ENCODE measurements at places on chromosomes 5 and 9.

GRCh38 chr5:143682246-143682905 is 129.6 kb upstream of the HMHB1 start:
- H3K27me3 ChIP-seq: peaks cover 1% of the 10 kb centered on the region
- H3K4me3 ChIP-seq: no peak overlapping the region
- no peak for DNase-seq
- H3K4me1 ChIP-seq: peaks cover 22% of the 10 kb centered on the region
- no peaks in the 10 kb centered on the region for H3K36me3 ChIP-seq

DNA sequence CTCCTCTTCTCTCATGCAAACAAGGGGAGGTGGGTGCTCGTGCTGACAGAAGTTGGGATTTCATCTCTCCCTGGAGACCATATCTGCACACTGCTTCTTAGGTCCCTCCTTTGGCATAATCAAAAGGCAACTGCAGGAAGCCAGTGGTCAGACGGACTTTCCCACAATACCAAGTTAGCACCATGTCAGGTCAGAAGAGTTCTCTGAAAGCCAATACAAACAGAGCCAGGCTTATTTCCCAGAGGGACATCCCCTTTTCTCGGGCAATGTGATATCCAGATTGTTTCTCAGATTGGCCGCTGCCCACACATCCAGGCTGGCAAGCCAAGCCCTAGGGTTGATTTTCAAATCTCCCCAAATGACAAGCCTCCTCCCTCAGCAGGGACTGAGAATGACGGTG is 241.1 kb downstream of the NFIB start:
- H3K4me3 ChIP-seq: no peak overlapping the region
- H3K36me3 ChIP-seq: no peaks in the 10 kb centered on the region
- no peak for DNase-seq
- no peaks in the 10 kb centered on the region for H3K27me3 ChIP-seq
- H3K27ac ChIP-seq: no peak overlapping the region
- no peaks in the 10 kb centered on the region for H3K4me1 ChIP-seq

DNA sequence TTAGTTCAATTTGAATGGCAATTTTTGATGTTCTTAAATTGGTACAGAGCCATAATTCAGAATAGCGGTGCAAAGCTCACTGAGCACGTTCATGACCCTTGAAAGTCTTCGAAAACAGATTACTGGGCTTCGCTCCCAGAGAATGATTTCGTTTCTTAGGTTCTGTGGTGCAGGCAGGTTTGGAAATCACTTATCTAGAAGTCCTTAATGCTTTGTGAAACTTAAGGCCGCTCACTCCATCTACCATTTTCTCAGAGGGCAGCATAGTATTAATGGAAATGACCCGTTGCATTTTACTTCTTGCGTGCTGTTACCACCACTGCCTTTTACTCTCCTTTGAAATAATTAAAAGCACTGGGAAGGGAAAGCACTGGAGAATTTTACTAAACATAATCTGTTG is 2.9 kb upstream of the MAT2B start:
- DNase-seq: no peak
- peak overlapping the region; percentile 99 for H3K27ac ChIP-seq
- peak overlapping the region; percentile 99 for H3K4me3 ChIP-seq
- no peaks in the 10 kb centered on the region for H3K27me3 ChIP-seq
- peaks cover 15% of the 10 kb centered on the region for H3K4me1 ChIP-seq
- H3K36me3 ChIP-seq: peaks cover 5% of the 10 kb centered on the region

GRCh38 chr9:69719983-69720382 is 39.8 kb downstream of the PTAR1 start:
- no peak overlapping the region for H3K4me3 ChIP-seq
- peaks cover 54% of the 10 kb centered on the region for H3K36me3 ChIP-seq
- no peaks in the 10 kb centered on the region for H3K27me3 ChIP-seq
- no peak for DNase-seq
- no peak overlapping the region for H3K27ac ChIP-seq
- no peaks in the 10 kb centered on the region for H3K4me1 ChIP-seq

- no peaks in the 10 kb centered on the region for H3K4me1 ChIP-seq
- no peaks in the 10 kb centered on the region for H3K36me3 ChIP-seq
- H3K27ac ChIP-seq: no peak overlapping the region
- H3K27me3 ChIP-seq: peaks cover 14% of the 10 kb centered on the region
- DNase-seq: no peak
These were observed 98.1 kb downstream of the PAX5 start for GRCh38 chr9:36935768-36936497.

DNA sequence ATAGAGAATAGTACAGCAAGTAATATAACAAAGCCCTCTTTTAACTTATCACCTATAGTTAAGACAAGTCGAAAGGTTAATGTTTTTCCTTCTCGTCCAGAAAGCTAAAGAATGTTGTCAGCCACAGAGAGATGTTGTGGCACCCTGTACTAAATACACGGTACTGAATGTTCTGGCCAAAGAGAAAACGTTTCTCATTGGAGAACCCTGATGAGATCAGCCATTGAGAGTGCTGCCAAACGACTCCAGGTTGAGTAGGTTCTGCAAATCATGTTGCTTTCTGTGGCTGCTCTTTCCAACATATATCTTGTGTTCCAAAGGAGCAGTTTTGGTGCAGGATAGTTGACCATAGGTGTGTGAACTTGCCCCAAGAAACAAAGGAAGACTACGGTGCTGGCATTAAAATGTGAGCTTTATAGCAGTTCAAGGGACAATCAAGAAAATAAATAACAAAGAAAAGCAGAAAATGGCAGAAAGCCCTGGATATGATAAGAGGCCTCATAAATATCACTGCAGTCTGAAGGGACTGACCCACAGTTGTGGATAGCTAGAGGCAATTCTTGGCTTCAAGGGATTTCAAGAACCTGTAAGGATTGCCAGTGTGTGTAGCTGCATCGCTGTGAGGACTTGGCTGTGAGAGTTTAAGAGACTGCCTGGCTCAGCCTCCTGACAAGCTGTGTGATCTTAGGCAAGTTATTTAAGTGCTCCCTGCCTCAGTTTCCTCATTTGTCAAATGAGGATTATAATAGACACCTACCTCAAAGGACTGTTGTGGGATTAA is 102.7 kb downstream of the ARHGEF28 start:
- no peak for DNase-seq
- no peaks in the 10 kb centered on the region for H3K4me1 ChIP-seq
- H3K4me3 ChIP-seq: no peak overlapping the region
- peaks cover 9% of the 10 kb centered on the region for H3K27me3 ChIP-seq
- no peak overlapping the region for H3K27ac ChIP-seq
- no peaks in the 10 kb centered on the region for H3K36me3 ChIP-seq

DNA sequence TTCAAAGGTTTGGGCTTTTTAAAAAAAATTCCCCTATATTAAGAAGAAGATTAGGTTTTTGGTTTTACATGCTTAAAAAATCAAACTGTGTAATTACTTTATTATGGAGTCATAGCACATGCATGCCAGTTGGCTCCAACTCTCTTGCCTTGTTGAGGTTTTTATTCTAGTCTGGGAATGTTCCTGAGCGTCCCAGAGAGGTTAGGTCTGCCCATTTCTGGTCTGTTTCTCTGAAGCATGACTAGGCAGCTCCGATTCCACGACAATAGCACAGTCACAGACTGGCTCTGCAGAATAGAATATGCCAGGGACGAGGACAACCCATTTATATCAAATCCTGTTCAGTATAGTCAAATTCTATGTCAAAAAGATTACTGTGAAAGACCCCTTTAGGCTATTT is 217.0 kb downstream of the PCSK5 start:
- no peaks in the 10 kb centered on the region for H3K27me3 ChIP-seq
- peaks cover 6% of the 10 kb centered on the region for H3K36me3 ChIP-seq
- no peak for DNase-seq
- H3K4me3 ChIP-seq: no peak overlapping the region

DNA sequence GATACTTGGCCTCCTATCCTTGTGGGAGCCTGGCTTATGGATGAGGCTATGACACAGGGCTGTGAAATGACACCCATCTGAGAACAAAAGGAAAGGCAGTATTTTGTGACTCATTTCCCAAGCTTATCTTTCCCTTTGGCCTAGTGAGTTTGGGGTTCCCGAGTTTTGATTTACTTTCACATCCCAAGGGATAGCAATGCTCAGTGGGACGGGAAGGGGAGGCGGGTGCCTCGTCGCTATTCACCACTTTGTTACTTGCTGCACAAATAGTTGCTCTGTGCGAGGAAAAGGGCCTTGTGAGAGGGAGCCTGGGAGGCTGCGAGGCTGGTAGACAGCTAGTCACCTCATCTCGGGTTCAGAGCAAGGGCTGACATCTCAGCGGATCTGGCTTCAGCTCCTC is 59.1 kb upstream of the ENTREP1 start:
- H3K4me3 ChIP-seq: no peak overlapping the region
- no peaks in the 10 kb centered on the region for H3K4me1 ChIP-seq
- H3K27ac ChIP-seq: no peak overlapping the region
- DNase-seq: no peak
- no peaks in the 10 kb centered on the region for H3K36me3 ChIP-seq

DNA sequence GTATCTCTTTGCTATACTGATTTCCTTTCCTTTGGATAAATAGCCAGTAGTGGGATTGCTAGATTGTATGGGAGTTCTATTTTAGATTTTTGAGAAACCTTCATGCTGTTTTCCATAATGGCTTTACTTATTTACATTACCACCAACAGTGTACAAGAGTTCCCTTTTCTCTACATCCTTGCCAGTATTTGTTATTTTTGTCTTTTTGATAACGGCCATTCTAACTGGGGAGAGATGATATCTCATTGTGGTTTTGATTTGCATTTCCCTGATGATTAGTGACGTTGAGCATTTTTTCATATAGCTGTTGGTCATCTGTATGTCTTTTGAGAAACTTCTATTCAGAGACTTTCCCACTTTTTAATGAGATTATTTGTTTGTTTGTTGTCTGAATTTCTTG is 25.8 kb downstream of the NADK2 start:
- no peaks in the 10 kb centered on the region for H3K4me1 ChIP-seq
- no peaks in the 10 kb centered on the region for H3K27me3 ChIP-seq
- no peak overlapping the region for H3K27ac ChIP-seq
- H3K4me3 ChIP-seq: no peak overlapping the region
- no peak for DNase-seq
- peaks cover 26% of the 10 kb centered on the region for H3K36me3 ChIP-seq

DNA sequence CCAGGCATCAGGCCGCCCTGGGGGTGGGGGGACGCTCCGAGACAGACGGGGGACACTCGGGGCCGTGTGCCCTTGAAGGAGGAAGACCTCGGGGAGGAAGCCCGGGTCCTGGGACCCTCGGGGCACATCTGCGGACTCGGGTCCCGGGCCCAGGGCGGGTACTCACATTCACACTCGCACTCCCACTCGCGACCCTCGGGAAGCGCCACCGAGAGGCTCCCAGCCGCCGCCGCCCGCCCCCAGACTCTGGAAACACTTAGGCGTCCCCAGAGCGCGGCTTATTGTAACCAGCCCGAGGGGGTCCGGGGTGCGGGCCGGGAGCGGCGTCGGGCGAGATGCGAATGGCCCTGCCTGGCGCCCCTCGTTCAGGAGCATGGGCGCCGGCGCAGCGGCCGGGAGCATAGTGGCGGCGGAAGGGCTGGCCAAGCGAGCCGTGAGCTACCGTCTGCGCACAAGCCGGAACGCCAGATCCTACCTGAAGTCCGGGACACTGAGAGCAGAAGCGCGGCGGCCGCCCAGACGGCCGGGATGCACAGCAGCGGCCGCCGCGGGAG is 559 bp downstream of the ROR2 start:
- peaks cover 60% of the 10 kb centered on the region for H3K27me3 ChIP-seq
- H3K27ac ChIP-seq: no peak overlapping the region
- DNase-seq: no peak
- H3K4me1 ChIP-seq: peaks cover 4% of the 10 kb centered on the region
- H3K36me3 ChIP-seq: no peaks in the 10 kb centered on the region
